ENCODE measurements at places on chromosomes 7 and 10.

DNA sequence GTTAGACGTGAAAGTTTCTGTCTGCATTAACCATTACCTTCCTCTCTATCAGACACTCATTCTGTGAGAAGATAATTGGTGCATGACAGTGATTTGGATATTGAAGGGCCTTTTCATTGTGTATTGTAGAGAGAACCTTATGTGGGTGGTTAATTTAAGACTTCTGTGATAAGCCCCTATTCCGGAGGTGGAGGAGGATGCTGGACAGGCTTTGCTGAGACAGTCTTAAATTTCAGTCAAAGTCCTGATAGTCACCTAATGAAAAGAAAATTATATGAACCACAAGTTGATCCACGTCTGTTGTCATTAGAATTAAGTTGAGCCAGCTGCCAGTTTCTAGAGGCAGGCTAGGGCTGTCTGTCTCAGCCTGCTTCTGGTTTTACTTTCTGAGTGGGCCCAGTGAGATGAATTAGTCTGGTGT, 62.9 kb downstream of the CELF2 start:
- no peak for DNase-seq

DNA sequence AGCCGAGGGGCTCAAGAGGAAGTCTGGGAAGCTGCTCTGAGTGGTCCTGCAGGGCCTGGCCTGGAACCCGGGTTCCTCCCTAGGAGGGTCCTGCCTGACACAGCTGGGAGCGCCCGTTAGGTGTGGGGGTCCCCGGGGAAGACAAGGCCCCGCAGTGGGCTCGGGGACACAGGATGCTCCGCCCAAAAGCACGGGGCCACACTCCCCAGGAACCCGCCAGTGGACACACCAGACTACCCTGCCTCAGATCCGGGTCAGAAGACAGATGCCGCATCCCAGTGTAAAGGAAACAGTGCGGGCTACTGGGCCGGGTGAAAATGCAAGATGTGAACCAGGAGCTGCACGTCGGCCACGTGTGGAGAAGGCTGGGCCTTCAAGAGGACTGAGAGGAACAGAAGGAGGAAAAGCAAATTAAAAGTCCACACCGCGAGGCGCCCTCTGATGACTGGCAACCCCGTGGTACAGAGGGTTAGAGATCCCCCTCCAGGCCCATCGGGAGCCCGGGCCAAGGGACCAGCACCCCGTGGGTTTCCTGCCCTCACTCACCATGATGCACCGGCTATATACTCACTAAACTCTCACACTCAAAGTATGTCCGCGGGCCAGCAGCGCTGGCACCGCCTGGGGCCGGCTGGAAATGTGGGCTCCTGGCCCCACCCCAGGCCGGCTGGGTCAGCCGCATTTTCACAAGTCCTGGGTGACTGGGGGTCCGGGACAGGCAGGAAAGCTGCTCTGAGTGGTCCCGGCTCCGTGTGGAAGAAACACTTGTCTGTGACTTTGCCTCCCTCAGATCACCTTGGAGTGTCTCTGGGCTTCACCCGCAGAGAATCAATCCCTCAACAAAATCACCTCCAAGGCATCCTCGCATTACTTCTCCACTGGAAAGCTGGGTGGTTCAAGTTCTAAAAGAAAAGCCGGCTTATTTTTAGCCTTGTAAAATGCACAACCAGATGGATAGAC, 6.1 kb downstream of the STK32C start:
- no peak for DNase-seq

GRCh38 chr7:41383596-41383995, 319.3 kb downstream of the INHBA start:
- DNase-seq = no peak

- DNase-seq = no peak
Observed at GRCh38 chr7:11591055-11591633, 240.9 kb downstream of the THSD7A start.

DNA sequence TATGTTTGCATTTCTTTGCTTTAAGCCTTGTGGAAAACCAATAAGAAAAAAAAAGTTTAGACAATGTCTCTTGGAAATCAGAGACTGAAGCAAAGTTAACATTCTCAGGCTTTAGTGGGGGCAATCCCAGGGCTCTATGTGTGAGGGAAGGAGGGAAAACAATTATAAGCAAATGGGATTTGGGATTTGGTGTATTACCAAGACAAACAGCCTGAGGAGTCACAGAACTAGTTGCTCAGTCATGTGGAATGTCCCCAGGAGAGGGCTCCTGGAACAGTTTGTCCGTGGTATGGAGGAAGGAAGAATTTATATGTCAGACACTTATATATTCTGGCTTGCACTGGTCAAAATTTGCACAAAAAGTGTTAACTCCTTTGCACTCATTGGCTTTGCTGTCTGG, 562.9 kb upstream of the TPK1 start:
- no peak for DNase-seq

Measured in NCI-H1930 (cell line).